Natural killer cell (primary cell): ENCODE measurements at places on chromosomes 3 and 15. TPM values are rescaled to one million over a fixed set of nuclear protein-coding genes. Genes with fewer than 3 reads are reported as not detected.

GRCh38 chr3:27025718-27026117 lies 343.5 kb downstream of the NEK10 start:
- no peaks in the 10 kb centered on the region for H3K4me1 ChIP-seq
- H3K27ac ChIP-seq, result no peak overlapping the region
- no peaks in the 10 kb centered on the region for H3K36me3 ChIP-seq
- no peak for DNase-seq
- H3K27me3 ChIP-seq, result no peaks in the 10 kb centered on the region

DNA sequence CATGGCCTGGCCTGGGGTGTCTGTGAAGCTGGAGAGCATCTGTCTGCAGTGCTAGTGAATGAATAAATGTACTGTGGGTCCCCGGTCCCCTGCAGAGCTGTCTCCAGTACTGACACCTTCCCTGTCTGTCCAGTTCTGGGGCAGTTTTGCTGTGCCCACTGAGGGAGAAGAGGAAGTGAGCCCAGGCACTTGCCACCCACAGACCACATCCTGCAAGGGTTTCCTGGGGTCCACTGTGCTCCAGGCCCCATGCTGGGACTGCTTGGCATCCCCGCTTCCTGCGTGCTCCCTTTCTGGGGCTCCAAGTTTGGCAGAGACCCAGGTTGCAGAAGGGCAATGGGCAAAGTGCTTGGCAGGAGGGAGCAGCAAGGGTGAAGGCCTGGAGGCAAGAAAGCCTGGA lies 4.9 kb upstream of the SLC6A6 start:
- H3K27ac ChIP-seq, result no peak overlapping the region
- peaks cover 23% of the 10 kb centered on the region for H3K4me1 ChIP-seq
- DNase-seq, result no peak

DNA sequence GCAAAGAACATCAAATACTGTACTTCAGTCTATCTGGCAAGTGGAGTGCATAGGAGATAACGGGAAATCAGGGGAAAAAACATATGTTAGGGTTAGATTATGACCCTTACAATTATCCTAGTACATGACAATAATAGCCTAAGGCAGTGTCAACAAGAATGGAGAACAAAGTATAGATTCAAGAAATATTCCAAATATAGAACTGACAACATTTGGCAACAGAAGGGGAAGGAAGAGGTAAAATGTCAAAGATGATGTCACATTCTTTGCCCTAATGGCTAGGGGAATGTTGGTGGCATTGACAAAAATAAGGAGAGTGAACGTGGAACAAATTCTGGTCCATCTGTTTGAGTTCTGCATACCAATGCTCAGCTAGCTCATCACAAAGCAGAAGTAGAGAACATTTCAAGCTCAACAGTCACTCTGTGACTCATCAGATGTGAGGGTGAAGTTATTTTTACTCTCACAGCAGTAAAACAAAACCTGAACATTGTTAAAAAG lies 15.5 kb upstream of the ATP8B4 start:
- no peak overlapping the region for H3K4me3 ChIP-seq
- no peak overlapping the region for H3K27ac ChIP-seq
- no peak for DNase-seq
- no peaks in the 10 kb centered on the region for H3K27me3 ChIP-seq
- H3K36me3 ChIP-seq, result no peaks in the 10 kb centered on the region

- peaks cover 2% of the 10 kb centered on the region for H3K4me1 ChIP-seq
- H3K27me3 ChIP-seq, result no peaks in the 10 kb centered on the region
- H3K4me3 ChIP-seq, result no peak overlapping the region
- DNase-seq, result no peak
Measured at GRCh38 chr3:5181469-5182141, 5.9 kb upstream of the EDEM1 start.

GRCh38 chr3:105781871-105782270 lies 86.9 kb downstream of the CBLB start:
- H3K27me3 ChIP-seq, result no peaks in the 10 kb centered on the region
- DNase-seq, result no peak
- peaks cover 15% of the 10 kb centered on the region for H3K4me1 ChIP-seq
- H3K4me3 ChIP-seq, result no peak overlapping the region
- H3K36me3 ChIP-seq, result no peaks in the 10 kb centered on the region
- peak overlapping the region; percentile 45 for H3K27ac ChIP-seq

GRCh38 chr15:93171476-93171875 lies 82.5 kb upstream of the RGMA start:
- H3K27ac ChIP-seq, result no peak overlapping the region
- H3K27me3 ChIP-seq, result peaks cover 7% of the 10 kb centered on the region
- H3K4me3 ChIP-seq, result no peak overlapping the region
- no peaks in the 10 kb centered on the region for H3K36me3 ChIP-seq

- H3K27me3 ChIP-seq, result no peaks in the 10 kb centered on the region
- no peaks in the 10 kb centered on the region for H3K4me1 ChIP-seq
- no peak overlapping the region for H3K4me3 ChIP-seq
- no peak for DNase-seq
Measured at GRCh38 chr15:33330931-33331330, 20.2 kb downstream of the RYR3 start.

DNA sequence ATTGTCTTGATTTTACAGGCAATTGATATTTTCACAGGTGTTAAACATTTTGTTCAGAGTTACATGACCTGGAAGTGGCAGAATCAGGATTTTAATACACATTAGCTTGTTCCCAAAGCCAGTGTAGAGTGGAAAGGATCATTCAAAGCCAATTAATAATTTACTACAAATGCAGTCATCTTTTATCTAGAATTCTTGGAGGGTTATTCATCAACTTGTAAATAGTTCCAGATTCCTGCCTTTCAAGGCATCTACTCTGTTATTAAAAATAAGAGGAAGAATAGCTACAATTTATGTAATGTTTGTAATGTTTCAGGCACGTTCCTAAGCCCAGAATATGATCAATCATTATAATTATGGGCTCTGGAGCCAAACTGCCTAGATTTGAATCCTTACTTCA lies 358.5 kb downstream of the ZNF385D start:
- no peaks in the 10 kb centered on the region for H3K4me1 ChIP-seq
- no peak overlapping the region for H3K27ac ChIP-seq
- no peaks in the 10 kb centered on the region for H3K36me3 ChIP-seq
- DNase-seq, result no peak
- H3K4me3 ChIP-seq, result no peak overlapping the region

DNA sequence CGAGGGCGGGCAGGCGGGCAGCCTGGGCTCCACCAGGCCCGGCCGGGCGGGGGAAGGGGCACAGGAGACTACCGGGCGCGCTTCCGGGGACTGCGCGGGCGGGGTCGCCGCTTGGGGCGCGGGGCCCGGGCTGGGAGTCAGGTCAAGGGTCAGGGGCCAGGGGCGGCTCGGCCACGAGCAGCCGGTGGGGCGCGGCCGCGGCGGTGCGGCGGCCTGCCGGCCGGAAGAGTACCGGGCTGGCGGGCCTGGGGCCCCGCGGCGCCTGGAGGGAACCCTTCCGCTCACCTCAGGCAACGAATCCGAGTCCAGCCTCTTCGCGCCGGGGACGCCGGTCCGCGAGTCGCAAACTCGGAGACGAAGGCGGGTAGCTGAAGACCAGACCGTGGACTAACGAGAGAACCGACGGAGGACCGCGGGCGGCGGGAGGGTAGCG lies 225 bp downstream of the RHOA start:
- peak overlapping the region; percentile 89 for H3K27ac ChIP-seq
- H3K4me1 ChIP-seq, result peaks cover 68% of the 10 kb centered on the region
- peaks cover 6% of the 10 kb centered on the region for H3K36me3 ChIP-seq
- peak; percentile 66 for DNase-seq
- H3K27me3 ChIP-seq, result no peaks in the 10 kb centered on the region
- H3K4me3 ChIP-seq, result peak overlapping the region; percentile 66

DNA sequence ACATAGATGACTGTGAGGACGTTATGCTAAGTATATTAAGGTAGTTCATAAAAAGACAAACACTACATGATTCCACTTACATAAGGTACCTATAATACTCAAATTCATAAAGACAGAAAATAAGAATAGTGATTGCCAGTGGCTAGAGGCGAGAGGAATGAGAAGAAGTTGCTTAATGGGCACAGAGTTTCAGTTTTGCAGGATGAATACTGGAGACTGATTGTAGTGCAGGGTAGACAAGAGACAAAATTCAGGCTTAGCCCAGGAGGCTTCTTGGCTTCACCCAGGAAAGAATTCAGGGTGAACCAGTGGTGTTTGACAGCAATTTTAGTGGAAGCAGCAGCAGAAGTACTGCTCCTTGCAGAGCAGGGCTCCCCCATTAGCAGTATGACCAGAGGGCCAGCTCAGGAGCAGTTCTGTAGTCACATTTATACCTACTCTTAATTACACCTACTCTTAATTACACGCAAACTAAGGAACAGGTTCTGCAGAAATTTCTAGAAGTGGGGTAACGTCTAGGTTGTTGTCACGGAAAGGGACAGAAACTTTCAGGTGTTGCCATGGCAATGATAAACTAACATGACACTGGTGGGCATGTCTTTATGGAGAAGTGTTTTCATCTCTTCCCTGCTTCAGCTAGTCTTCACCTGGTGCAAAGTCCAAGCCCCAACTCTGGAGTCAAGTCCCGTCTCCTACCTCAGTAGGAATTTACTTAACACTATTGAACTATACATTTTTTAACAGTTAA lies 55.2 kb downstream of the TBL1XR1 start:
- DNase-seq, result peak; percentile 58
- H3K4me1 ChIP-seq, result peaks cover 25% of the 10 kb centered on the region
- no peaks in the 10 kb centered on the region for H3K36me3 ChIP-seq
- no peaks in the 10 kb centered on the region for H3K27me3 ChIP-seq
- H3K4me3 ChIP-seq, result no peak overlapping the region

DNA sequence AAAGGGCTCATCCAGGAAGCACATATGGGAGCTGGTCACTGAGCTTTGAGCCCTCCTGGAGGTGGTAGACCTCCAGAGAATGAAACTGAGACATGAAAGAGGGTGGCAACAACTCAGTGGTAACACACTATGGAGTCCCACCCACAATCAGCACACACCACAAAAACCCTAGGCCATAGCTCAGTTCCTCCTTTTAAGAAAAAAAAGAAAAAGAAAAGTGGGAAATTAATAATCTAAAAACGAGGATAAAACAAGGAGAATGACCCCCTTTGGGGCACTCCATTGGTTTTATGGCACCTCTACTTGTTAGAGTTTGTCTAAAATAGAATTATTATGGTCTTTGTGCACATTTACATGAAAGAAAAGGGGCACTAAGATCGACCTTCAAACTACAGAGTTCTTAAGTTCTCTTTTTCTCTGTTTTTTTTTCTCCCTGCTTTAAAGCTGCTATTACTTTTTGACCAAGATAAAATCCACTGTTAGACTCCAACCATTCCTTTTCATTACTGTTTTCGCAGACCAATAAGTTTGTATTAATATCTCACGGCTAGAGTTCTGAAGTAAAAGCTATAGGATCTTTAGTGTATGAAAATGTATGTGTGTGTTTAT lies 40.2 kb upstream of the ZBTB20 start:
- H3K36me3 ChIP-seq, result no peaks in the 10 kb centered on the region
- peak overlapping the region; percentile 36 for H3K27ac ChIP-seq
- no peak for DNase-seq
- no peak overlapping the region for H3K4me3 ChIP-seq

- no peak for DNase-seq
- H3K27ac ChIP-seq, result no peak overlapping the region
- no peaks in the 10 kb centered on the region for H3K36me3 ChIP-seq
- H3K4me1 ChIP-seq, result no peaks in the 10 kb centered on the region
- H3K4me3 ChIP-seq, result no peak overlapping the region
Measured at GRCh38 chr3:192906940-192907339, 10.7 kb downstream of the MB21D2 start.

- DNase-seq, result no peak
- no peaks in the 10 kb centered on the region for H3K27me3 ChIP-seq
- no peak overlapping the region for H3K4me3 ChIP-seq
- H3K27ac ChIP-seq, result no peak overlapping the region
- no peaks in the 10 kb centered on the region for H3K36me3 ChIP-seq
- H3K4me1 ChIP-seq, result no peaks in the 10 kb centered on the region
Measured at GRCh38 chr3:65500398-65501306, 538.1 kb downstream of the MAGI1 start.

GRCh38 chr15:40075298-40076044 lies 33.2 kb downstream of the BMF start:
- no peak for DNase-seq
- H3K36me3 ChIP-seq, result no peaks in the 10 kb centered on the region
- no peaks in the 10 kb centered on the region for H3K27me3 ChIP-seq
- no peak overlapping the region for H3K27ac ChIP-seq

DNA sequence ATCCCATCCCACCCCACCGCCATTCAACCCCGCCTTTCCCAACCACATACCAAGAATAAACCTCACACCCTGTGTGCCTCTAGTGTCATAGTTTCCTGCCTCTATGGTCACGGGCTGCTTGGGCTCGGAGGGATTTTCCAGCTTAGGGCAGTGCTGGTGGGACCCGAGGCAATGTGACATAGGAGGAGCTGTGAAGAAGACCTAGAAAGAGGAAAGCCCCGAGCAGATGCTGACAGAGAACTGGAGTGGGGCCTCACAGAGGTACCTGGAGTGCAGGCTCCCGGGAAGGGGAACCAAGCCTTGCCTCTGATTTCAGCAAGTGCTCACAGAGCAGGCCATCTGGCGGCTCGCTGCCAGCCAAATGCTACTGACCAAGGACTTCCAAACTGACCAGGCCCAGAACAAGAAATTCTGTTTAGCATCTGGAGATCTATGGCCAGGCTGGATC lies 27.5 kb downstream of the BHLHE40 start:
- no peaks in the 10 kb centered on the region for H3K27me3 ChIP-seq
- H3K36me3 ChIP-seq, result no peaks in the 10 kb centered on the region
- H3K4me1 ChIP-seq, result peaks cover 77% of the 10 kb centered on the region
- H3K27ac ChIP-seq, result peak overlapping the region; percentile 75

GRCh38 chr3:28243424-28244106 lies 2.1 kb downstream of the CMC1 start:
- peaks cover 32% of the 10 kb centered on the region for H3K4me1 ChIP-seq
- H3K27ac ChIP-seq, result peak overlapping the region; percentile 48
- DNase-seq, result peak; percentile 51

- H3K4me3 ChIP-seq, result no peak overlapping the region
- peaks cover 19% of the 10 kb centered on the region for H3K4me1 ChIP-seq
- H3K27ac ChIP-seq, result no peak overlapping the region
- H3K27me3 ChIP-seq, result no peaks in the 10 kb centered on the region
Measured at GRCh38 chr3:157083824-157084223, 76.1 kb downstream of the CCNL1 start.

DNA sequence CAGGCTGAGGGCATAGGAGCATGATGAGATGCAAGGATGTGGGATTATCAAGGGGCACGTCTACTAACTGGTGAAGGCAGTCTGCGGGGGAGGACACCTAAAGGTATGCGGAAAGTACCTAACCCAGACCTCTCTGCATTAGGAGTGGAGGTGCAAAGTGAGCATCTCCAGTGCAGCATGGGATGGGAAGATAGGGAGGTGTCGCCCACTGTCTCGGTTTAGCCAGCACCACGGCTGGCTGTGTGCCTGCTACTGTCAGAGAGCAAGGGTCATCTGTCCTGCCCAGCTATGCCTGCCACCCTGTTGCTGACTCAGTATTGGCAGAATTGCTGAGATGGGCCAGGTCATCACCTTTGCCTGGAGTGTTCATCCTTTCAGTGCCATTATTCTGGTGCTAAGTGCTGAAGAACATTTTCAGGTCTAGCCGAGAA lies 40.1 kb downstream of the OXNAD1 start:
- H3K27ac ChIP-seq, result peak overlapping the region; percentile 34
- peaks cover 53% of the 10 kb centered on the region for H3K36me3 ChIP-seq
- H3K4me3 ChIP-seq, result no peak overlapping the region
- peak; percentile 82 for DNase-seq
- H3K27me3 ChIP-seq, result no peaks in the 10 kb centered on the region

The ISL2 gene
- not detected for total RNA-seq

The NEK10 gene
- 0.68 TPM for total RNA-seq

The DAZL gene
- not detected for total RNA-seq

The SCN11A gene
- 0.08 TPM for total RNA-seq

The CCNB2 gene
- total RNA-seq, result 1.4 TPM

The BMF gene
- 9.8 TPM for total RNA-seq
